ENCODE measurements at places on chromosomes 5 and 9.

DNA sequence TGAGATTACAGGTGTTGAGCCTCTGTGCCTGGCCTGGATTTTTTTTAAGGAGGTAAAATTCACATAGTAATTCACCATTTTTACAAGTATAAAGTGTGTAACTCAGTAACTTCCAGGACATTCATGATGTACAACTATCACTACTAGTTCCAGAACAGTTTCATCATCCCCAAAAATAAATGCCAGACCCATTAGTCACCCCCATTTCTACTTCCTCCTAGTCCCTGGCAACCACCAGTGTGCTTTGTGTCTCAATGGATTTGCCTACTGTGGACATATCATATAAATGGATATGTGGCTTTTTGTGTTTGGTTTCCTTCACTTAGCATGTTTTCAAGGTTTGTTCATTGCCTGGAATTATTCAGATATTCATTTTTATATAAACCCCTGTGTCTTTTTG lies 72.5 kb upstream of the PANK3 start:
- DNase-seq: no peak

DNA sequence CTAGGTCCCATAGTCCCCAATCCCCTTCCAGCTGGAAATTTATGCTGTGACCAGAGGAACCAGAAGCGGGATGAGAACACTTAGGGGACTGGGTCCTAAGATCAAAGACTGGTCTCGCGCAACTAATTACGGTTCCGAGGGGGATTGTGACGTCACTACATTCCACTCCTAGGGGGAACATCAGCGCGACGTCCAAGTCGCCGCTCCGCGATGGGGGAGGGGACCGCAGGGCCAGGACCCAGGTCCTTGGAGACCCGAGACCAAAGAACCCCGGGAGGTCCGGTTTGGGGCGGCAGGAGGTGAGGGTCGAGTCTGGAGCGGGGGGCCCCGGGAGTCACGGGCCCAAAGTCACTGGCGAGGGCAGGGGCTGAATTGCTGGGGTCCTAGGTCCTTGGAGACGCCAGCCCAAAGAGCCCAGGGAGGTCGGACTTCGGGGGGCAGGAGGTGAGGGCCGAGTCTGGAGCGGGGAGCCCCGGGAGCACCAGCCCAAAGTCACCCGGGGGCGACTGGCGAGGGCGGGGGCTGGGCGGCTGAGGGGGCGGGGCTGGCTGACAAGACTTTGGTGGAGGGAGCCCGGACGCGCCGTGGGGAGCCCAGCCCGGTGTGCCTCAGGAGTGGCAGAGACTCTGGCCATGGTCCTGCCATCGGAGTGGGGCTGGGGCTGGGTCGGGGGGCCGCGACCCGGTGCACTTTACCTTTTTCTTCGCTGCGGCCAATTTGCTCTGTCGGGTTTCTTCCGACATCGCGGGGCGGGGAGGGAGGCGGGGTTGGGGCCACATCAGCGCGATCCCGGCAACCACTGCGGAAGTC lies at the start of gene GOLGA2:
TSS of gene GOLGA2 (minus strand) at position 810 of the 810 bp plus-strand sequence. CDS start at position 779, 31 bp downstream.
- no peak for DNase-seq

GRCh38 chr5:66207800-66208561 lies 63.9 kb downstream of the SREK1 start:
- DNase-seq: no peak

DNA sequence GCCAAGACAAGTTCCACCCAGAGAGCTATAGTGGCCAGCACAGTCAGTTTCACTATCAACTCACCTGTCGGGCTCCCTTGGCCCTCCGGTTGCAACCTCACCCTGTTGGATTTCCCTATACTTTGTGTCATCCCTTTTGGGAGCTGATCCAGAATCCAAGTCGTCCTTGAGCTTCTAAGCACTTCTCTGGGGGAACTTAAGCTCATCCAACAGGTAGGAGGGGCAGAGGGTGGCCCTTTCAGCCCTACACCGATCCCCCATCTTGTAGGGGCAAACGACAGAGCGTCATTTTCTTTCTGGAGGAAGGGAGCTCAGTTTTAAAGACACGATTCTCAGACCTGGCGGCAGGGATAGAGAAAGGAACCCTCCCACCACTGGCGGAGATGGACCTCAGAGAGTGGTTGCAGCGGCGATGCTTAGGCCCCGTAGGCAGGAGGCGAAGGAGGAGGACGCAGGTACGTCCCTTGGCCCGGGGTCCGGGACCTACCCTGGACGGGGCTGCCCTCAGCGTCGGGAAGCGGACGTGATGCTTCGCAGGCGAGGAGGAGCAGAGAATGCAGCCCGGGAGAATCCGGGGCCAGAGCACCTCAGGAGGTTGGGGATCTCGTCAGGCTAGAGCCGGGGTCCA lies 519 bp downstream of the ZER1 start:
- DNase-seq: no peak

GRCh38 chr9:110148891-110149290 lies 59.1 kb downstream of the C9orf152 start:
- DNase-seq: no peak

DNA sequence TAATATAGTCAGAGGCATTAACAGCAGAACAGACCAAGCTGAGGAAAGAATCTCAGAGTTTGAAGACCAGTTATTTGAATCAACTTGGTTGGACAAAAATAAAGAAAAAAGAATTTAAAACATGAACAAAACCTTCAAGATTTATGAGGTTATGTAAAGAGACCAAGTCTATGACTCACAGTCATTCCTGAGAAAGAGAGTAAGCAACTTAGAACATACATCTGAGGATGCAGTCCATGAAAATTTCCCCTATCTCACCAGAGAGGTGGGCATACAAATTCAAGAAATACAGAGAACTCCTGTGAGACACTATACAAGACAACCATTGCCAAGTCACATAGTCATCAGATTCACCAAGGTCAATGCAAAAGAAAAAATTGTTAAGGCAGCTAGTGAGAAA lies 17.4 kb upstream of the C9orf72 start:
- no peak for DNase-seq

GRCh38 chr9:134864821-134865190 lies 15.8 kb upstream of the FCN2 start:
- DNase-seq: no peak

- DNase-seq: no peak
Measured at GRCh38 chr5:131198625-131199024, 27.9 kb downstream of the LYRM7 start.

- DNase-seq: no peak
Measured at GRCh38 chr5:124663101-124663506, 83.3 kb downstream of the ZNF608 start.

DNA sequence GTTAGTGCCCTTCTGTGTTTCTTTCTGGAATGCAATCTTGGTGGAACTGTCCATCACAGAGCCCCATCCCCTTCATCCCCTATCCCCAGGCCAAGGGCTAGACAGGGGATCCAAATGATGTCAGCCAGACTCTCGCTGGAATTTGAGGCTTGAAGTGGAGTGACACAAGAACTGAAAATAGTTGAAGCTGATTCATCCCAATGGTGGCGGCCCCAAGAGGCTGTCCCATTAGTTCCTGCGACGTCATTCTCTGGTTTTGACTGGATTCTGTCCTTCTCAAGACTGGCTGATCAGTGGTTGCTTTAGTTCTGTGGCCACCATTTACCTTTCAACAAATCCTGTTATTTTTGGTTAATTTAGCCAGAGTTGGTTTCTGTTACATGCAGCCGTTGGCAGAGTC lies 59.9 kb downstream of the SUB1 start:
- no peak for DNase-seq

- DNase-seq: no peak
Measured at GRCh38 chr5:71701407-71701806, 17.7 kb upstream of the CARTPT start.

DNA sequence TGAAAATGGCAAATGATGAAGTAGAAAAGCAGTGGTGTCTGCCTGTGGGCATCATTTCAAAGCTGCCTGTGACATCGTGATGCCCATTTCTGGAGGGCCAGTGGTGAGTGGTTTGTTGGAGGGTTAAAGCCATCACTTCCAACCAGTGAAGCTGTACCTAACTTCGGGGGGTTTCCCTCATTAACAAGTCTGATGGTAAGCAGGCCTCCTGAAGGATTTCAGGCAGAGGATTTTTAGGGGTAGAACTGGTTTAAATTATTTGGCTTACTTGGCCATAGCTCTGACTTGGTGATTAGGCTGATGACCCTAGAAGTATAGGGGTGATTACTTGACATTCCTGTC lies 10.7 kb downstream of the TNFAIP8 start:
- DNase-seq: no peak

GRCh38 chr9:2603621-2604020 lies 18.0 kb upstream of the VLDLR start:
- DNase-seq: no peak
